ENCODE measurements at places on chromosomes 1 and 21. TPM values are rescaled to one million over a fixed set of nuclear protein-coding genes. Genes with fewer than 3 reads are reported as not detected.

- DNase-seq = no peak
These were observed 492.3 kb downstream of the MRPL39 start for GRCh38 chr21:25115021-25115420.

DNA sequence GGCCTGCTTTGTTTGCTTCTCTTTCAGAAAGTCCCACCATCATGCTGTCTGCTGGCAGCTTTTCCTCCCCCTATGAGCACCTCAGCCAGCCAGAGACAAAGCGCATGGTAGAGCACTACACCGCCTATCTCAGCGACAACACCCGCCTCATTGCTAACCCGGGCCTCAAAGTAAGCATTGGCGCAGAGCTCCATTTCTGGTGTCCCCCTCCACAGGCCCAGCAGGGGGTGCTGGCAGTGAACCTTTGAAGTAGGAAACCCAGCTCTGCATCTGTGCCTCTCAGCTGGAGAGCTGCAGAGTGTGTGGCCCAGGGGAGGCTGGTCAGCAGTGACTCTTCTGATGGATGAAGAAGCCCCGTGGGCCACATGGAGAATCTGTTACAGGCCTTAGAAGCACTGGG is 81.2 kb upstream of the RAVER2 start:
- DNase-seq = no peak

GRCh38 chr1:35499652-35500176 is 57.5 kb downstream of the KIAA0319L start:
- no peak for DNase-seq

The CYP4A22 gene
- 8.2 TPM for polyA plus RNA-seq

The RXFP4 gene
- polyA plus RNA-seq = 0.15 TPM

All from left kidney (tissue), 8 donors.